ENCODE measurements at places on chromosomes 12 and 14.

DNA sequence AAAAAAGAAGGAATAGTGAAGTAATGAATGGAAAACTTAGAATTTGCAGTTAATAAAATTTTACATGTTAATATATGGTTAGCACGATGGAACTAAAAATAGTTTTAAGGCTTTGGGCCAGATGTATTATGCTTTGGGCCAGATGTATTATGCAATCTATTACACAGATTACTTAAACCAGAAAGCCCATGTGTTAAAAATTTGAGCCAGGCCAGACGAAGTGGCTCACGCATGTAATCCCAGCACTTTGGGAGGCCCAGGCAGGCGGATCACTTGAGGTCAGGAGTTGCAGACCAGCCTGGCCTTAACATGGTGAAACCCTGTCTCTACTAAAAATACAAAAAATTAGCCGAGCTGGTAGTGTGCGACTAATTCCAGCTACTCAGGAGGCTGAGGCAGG is 17.2 kb downstream of the IFT81 start:
- no peak for DNase-seq

- no peak for DNase-seq
Observed at GRCh38 chr14:101932673-101933072, 31.7 kb upstream of the DYNC1H1 start.

DNA sequence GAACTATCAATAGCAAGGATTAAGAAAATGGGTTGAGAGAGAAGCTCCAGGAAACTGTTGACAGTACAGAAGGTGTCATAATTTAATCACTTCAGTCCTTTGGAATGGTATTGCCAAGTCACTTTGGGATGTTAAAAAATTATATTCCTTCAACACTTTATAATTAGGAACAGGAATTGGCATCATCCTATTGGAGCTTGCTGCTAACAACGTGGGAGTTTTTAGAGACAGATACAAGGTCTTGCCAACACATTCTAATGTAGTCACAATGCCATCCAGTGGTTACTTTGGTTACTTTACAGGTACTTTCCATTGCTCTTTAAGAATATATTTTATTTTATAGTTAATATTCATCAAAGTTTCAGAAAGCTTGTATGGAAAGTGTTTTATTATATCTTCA is 310.1 kb downstream of the SYT1 start:
- no peak for DNase-seq

GRCh38 chr12:33967760-33968159 is 54.5 kb upstream of the ALG10 start:
- no peak for DNase-seq

- no peak for DNase-seq
Observed at GRCh38 chr12:76274420-76275083, 73.7 kb downstream of the BBS10 start.

All from activated naive CD4-positive, alpha-beta T cell treated with anti-CD3 and anti-CD28 coated beads, Interleukin-2, amount 50 U/mL, for 16 hours (primary cell).